ENCODE measurements at places on chromosomes 13 and 19.

- no peak for DNase-seq
These were observed 7.9 kb downstream of the ITPKC start for GRCh38 chr19:40724855-40725254.

GRCh38 chr13:77345150-77345780 lies 18.4 kb upstream of the MYCBP2 start:
- no peak for DNase-seq

- DNase-seq = no peak
These were observed 16.6 kb downstream of the TMEM255B start for GRCh38 chr13:113775451-113776145.

DNA sequence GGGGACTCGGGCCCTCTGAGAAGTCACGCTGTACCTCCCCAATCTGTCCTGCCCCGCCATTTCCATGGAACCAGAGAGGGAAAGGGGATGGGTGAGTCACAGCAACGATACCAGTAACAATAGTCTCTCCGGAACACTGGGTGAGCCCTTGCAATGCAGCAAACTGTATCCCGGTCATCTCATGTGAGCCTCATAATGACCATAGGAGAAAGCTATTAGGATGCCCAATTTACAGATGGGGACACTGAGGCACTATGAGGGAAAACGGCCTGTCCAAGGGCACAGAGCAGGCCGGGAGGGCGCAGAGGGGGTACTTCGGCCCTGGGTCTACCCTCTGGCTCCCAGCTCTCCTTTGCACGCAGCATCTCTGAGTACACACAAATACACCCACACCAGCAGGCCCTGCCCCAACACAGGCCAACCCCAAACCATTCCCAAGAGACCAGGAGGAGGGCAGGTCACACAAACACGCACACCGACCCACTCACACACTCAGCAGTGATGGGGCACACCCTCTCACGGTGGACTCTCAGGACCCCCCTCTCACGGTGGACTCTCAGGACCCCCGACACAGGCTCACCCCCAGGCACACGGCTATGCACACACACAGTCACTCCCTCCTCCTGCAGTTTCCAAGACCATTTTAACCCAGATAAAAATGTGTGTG lies 18.2 kb downstream of the LRRC4B start:
- DNase-seq = no peak

GRCh38 chr13:104817271-104817670 lies 1718.2 kb downstream of the EFNB2 start:
- no peak for DNase-seq

GRCh38 chr13:82224806-82225205 lies 1657.5 kb downstream of the SLITRK1 start:
- DNase-seq = no peak

DNA sequence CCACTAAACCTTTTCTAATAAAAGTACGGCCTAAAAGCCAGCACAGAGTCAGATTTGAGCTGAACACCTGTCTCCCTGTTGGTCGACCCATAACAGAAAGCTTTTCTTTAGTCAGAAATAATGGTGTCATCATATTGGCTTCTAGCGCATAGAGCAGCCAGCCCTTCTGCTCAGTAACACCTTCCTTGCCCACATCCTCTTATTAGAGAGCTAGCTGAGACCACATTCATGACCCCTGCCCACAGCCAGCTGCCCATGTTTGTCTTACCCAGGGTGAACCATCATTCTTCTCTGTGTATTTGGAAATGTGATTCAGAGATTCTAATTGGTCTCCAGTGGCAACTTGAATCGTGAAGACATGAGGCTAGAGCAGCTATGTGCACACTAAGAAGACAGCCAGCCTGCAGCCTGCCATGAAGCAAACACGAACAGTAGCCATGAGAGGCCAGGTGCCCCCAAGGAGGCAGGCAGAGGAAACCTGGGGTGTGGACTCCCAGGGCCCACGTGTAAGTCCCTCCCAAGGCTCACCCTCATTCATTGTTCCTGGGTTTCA lies 82.3 kb upstream of the PDCD5 start:
- no peak for DNase-seq

GRCh38 chr13:106529415-106530170 lies 5.9 kb downstream of the EFNB2 start:
- no peak for DNase-seq

DNA sequence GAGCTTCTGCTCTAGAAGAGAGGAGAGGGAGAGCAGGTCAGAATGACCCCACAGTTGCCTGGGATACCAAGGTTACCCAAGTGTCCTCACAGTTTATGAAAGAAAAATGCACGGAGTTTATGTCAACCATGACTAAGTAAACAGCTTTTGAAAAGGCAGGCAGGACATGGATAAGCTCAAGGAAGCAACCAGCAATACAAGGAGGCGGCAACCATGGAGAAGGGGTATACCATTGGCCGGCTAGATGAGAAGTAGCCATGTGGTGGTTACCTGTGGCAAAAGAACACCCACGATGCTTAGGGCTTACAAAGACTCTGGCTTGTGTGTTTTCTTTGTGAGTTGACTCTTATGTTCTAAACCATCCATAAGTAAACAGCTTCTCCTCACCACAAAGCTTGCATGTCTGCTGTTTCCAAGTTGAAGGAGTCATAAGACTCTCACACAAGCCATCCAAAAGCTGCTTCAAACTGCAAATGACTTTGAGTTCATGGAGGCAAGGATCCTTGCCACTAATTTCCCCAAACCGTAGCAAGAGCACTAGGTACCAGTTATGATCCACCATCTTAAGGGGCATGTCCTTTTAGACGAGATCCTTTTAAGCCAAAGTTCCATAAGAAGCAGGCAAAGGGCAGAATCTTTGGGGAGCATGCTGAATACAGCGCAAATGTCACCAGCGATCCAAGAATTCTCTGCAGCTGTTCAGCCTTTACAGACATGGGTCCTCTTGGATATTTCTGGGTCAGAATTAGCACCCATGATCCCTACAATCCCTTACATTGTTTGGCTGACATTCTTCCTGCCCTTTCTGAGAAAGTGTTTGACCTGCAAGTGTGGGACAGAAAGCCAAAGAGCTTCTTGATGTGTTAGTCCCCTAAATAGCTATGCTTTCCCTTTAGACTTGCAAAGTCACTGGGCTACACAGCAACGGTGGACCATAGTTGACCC lies 74.8 kb upstream of the IPO5 start:
- DNase-seq = no peak

GRCh38 chr13:24564881-24565280 lies 52.3 kb upstream of the PARP4 start:
- DNase-seq = no peak

GRCh38 chr13:31639443-31640163 lies 99.7 kb upstream of the RXFP2 start:
- DNase-seq = no peak

DNA sequence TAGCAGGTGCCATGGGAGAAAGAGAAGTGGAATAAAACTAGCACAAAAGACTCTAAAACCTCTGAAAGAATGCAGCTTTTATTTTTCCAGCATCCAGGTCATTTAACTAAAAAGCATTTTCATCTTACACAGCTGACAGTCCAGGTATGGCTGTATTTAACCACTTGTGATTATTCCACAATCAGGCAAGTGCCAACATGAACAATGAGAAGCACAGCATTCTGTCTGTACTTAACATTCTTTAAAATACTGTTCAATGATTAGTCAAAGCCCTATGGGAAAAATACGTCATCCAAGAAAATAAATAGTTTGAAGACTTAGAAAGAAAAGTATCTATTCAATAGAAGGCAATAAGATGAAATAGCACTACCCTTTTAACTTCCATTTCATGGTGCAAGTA lies 246.9 kb downstream of the LIG4 start:
- no peak for DNase-seq

DNA sequence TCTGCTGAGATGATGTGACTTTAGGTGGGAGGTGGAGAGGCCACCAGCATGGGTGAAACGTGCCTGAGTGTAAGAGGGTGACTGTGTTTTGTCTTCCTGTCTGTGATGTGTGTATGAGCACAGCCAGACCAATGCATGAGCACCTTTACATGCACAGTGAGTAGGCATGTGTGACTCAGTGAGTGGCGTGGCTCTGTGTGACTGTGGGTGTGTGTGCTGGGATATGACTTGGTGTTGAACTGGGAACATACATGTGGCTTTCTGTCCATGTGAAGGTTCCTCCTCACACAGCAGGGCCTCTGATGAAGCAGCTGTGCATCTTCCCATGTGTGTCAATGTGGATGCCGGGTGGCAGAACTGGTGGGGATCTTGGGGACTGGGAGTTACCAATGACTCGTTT lies 19.9 kb upstream of the LGALS13 start:
- DNase-seq = no peak

DNA sequence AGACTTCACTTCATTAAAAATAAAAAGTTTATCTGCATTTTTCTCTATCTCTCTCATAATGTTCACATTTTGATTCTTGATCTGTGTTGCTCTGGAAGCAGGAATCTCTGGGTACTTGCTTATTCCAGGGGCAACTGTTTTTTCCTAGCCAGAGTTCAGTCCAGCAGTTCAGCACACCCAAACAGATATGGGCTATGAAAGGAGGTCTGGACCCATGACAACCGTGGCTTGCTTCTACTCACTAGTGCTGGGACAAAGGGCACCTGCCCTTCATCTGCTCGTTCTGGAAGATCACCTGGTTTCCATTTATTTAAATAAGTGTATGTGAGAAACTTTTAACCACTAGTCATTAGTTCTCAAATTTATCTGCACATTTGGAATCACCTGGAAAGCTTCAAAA lies 36.0 kb downstream of the POLR1D start:
- DNase-seq = no peak

DNA sequence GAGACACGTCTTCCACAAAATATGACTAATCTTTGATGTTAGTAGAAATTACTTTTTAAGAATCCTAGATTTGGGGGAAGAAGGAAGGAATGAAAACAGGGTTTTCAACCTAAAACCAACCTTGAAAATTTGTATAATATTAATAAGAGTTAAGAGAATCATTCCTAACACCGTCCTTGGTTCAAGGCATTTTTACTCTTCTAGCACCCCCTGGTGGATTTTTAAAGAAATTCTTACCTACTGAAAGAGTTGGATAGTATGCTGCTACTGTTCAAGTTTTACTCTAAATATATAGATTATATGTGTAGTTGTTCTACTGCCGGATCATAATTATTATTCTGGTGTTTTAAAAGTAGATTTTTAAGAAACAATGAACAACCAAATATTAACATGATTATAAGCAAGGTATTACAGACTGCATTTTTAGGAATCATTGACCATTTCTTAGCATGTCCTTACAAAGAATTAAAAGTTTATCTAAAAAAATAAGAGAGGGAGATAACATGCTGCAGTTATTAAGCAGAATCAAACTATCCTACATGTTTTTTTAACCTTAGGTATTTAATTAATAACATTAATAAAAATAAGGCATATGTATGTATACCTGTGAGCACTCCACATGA lies 7.4 kb upstream of the SLITRK6 start:
- DNase-seq = peak; percentile 1

DNA sequence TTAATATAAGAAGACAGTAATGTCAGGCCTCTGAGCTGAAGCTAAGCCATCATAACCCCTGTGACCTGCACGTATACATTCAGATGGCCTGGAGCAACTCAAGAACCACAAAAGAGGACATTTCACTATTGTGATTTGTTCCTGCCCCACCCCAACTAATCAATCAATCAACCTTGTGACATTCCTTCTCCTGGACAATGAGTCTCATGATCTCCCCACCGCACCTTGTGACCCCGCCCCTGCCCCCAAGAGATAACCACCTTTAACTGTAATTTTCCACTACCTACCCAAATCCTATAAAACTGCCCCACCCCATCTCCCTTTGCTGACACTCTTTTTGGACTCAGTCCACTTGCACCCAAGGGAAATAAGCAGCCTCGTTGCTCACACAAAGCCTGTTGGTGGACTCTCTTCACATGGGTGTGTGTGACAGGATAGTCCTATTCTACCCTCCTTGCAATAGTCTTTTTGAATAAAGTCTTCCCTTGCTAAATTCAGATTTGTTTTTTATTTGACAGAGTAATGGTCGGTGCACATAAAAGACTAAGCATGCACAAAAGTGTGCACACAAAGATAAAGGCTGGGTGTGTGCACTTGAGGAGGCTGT lies 14.0 kb downstream of the CD70 start:
- no peak for DNase-seq

GRCh38 chr13:24925318-24926231 lies 161.6 kb downstream of the RNF17 start:
- DNase-seq = no peak

- no peak for DNase-seq
These were observed 387.7 kb upstream of the ZNF507 start for GRCh38 chr19:31957711-31958110.

DNA sequence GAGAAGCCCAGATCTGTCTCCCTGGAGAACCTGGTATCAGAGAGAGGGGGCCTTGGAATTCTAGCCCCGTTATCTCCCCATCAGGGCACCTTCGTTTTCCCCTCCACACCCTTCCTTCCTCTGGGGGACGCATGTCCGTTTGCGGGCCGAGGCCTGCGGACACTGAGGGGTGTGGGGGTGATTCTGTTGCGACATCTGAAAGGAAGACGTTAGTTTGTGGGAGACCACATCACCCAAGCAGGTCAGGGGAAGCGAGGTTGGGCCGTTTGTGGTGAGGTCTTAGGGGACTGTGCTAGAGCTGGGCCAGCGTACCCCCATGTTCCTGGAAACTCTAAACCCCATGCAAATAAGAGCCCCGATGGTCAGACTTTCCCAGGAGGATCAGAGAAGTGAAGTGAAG lies 3.7 kb upstream of the HSH2D start:
- DNase-seq = no peak

- DNase-seq = peak; percentile 53
These were observed 297.3 kb downstream of the ZNF536 start for GRCh38 chr19:30669329-30670010.

DNA sequence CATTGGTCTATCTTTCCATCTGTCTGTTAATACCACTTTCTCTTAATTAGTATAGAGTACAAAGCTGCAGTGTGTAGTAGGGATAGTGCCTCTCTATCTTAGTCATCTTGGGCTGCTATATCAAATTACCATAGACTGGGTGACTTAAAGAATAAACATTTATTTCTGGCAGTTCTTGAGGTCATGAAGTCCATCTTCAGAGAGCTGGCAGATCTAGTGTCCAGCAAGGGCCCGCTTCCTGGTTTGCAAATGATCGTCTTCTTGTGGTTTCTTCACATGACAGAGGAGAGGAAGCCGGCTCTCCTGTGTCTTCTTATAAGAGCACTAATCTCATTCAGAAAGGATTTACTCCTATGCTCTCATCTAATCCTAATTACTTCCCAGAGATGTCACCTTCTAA lies 6.1 kb downstream of the ZNF700 start:
- no peak for DNase-seq

DNA sequence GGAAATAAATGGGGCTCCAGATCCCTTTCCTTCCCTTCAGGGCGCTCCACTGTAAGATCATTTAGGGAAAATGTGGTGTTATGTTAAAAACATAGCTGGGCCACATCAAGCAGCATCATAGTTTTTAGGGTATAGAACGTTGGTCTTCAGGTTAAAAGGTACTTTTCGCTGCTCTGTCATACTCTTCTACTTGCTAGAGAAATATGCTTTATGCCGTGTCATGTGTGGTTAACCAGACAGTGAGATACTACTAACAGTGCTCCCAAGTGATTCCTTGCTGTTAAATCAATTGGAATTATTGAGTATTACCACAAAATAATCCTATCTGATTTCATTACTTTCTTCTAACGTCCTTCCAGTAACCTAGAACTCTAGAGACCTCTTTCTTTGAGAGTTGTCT lies 1.1 kb upstream of the NDFIP2 start:
- DNase-seq = no peak
